NCI-H146 (cell line): ENCODE measurements at places on chromosomes 7 and 10.

DNA sequence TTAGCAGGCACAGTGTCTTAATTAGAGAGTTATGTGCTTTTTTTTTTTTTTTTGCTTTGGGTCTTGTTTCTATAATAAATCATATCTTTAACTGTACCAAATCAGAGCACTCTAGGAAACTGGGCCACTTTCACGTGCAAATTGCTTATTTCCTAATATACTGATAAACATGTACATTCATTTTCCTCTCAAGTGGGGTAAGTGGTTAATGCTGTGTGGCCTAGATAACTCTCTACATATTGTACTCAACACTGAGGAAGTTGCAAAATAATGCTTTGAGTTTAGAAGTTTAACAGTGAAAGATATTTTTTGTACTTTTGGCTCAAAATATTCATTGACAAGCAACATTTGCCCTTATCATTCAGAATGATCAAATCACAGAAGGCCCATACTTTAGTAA, 115.9 kb upstream of the IFRD1 start:
- DNase-seq = no peak

DNA sequence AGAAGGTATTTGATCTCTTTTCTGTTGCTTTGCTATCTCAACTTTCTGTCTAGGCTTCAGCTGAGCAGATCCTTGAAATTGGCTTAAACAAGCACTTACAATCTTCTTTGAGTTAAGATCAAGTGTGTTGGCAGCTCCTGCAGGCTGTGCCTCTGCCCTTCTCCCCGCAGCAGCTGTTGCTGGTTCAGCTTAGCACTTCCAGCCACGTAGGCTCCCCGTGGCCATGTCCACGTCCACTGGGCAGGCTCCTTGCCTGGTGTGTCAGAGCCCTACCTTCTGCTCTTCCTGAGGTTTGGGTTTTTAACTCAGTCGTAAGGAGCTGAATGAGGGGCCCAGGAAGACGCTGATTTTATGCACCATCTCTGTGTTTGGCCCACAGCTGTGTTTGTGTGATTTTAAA, 47.2 kb downstream of the CAMK1D start:
- DNase-seq = peak; percentile 73

DNA sequence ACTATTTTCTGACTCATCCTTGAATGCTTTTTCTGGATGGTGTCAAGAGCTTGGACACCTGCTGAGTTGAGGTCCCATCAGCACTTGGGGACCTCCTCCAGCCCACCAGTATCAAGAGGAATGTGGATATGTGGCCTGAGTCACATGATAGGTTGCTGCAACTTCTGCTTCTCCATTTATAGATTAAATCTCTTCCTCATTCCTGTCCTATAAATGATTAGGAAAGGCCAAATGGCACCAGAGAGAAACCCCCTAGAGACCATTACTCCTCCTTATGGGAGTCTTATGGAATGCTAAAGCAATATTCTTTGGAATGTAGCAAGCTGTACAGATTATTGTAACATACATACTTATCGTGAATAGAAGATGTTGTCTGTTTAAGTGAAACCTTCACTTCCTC, 85.6 kb downstream of the NEUROD6 start:
- no peak for DNase-seq

GRCh38 chr10:111360260-111360925, 283.6 kb downstream of the ADRA2A start:
- DNase-seq = peak; percentile 50

- DNase-seq = peak; percentile 4
These were observed 34.3 kb upstream of the ITGB8 start for GRCh38 chr7:20296444-20296843.
